Brain pericyte (primary cell): ENCODE measurements at places on chromosomes 13 and 19.

DNA sequence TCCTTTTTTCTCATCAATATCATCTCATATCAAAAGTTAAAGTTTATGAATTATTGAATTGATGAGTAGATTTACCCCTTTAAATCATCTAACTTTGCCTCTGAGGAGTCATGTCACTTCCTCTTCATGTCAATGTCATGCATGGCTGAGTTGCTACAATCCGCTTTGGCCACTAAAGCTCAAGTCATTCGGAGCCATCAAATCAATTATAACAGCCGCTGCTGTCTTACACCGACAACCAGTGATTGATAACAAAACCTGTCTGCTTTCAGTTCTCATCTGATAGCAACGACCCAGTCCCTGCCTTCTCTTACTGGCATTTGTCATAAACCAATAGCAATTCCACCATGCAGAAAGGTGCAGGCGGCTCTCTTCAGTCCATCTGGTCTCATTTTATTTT is 429.3 kb downstream of the DIAPH3 start:
- no peak for DNase-seq

GRCh38 chr13:79874396-79875360 is 393.7 kb downstream of the NDFIP2 start:
- no peak for DNase-seq

GRCh38 chr13:96052656-96053002 is 572 bp downstream of the UGGT2 start:
- DNase-seq = peak; percentile 6

GRCh38 chr13:73119612-73120011 is 60.8 kb downstream of the KLF5 start:
- no peak for DNase-seq

- DNase-seq = peak; percentile 24
Measured at GRCh38 chr19:9406798-9407352, 28.5 kb downstream of the ZNF266 start.

DNA sequence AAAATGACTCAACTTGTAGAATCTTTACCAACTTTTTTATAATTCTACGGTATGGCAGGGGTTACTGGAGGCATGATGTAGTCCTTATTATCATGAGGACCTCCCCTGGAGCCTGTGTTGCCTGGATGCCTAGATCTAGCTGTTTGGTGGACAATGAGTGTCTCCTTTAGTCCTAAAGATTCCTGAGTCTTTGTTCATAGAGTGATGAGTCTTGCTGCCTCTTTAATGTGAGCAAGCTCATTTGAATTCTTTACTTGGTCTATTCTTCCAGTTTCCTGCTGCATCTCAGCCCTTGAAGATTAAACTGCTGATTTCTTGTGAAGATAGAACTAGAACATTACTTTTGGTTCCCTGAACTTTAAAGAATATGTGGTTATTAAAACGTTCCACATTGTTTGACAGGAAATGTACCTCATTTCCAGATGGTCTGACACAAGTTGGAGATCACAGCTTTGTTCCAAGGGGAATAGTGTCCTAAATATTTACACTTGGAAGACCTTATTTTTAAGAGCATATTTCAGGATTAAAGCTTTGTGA is 51.9 kb downstream of the SLAIN1 start:
- DNase-seq = no peak

DNA sequence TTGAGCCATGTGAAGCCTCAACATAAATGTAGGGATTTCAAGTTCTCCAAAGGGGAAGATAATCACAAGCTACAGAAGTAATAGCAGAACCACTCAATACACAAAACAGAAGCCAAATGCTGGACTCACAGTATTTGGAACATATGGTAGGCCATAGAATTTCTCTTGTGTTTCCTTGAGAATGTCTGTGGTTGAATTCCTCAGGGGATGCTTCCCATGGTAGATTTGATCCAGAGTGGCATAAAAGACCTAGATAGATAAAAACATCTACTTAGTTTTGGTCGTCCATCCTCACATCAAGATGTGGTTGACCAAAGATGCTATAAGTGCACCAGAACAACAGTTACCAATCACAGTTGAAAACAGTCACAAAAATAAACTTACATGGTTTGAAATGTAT is 83.4 kb downstream of the MIPEP start:
- no peak for DNase-seq

GRCh38 chr13:72774019-72774418 is 7.7 kb downstream of the DIS3 start:
- DNase-seq = no peak

- no peak for DNase-seq
Measured at GRCh38 chr19:34226036-34226435, 28.3 kb upstream of the GARRE1 start.

- no peak for DNase-seq
Measured at GRCh38 chr13:112172641-112173251, 105.8 kb downstream of the SOX1 start.
